ENCODE measurements at places on chromosomes 1 and 21.

DNA sequence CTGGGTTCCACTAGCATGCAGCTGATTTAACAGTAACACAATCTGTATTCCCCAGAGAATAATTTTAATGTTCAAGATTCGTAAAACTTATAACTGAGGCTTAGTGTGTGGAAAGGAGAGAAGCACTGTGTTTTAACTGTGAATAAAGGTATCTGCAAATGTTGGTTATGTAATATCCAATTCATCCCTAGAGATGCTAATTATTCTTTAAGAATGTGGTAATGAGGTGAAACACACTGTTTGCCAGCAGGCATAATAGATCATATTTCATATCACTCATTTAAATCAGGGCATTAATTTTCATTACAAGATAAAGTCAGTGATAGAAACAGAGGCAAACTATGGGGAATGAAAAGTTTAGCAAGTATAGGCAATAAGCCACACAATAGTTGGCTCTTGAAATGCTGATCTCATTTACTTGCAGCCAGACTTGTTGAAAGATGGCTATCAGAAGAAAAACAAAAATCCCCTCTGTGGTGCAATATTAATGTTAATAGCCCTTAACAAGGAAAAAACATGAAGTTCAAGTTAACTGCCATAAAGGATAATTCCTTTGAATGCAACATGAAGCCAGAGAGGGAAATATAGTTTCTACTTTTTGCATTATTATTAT, 33.4 kb downstream of the HMCN1 start:
- DNase-seq: no peak

GRCh38 chr1:25821630-25822091, 1.9 kb downstream of the MTFR1L start:
- no peak for DNase-seq

- peak; percentile 81 for DNase-seq
Measured at GRCh38 chr1:10152709-10153284, 57.6 kb upstream of the KIF1B start.

GRCh38 chr1:2192031-2192995, 2.3 kb downstream of the FAAP20 start:
- no peak for DNase-seq

DNA sequence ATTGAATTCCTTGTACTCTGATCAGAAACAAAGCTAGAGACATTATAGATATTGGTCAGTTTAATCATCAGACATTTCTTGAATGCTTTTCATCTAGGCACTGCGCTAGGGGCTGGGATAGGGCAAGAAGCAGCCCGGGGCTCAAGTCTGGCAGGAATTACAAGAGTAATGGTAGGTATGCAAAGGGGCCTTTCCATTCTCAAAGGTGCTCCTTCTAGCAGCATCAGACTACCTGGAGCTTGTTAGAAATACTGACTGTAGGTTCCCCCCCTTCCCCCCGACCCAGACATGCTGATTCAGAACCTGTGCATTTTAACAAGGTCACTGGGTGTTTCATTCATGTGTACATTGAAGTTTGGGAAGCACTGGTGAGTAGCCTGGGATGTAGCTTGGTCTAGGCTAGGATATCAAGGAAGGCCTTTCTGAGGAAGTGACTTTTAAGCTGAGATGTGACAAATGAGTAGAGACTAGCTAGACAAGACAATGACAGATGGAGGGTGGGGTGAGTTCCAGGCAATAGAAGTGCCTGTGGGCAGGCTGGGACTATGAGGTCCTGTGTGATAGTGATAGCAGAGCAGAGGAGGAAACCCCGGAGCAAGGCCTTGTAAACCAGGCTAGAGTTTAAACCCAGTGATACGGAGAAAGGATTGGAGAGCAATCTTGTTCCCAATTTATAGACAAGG, 26.3 kb downstream of the NFASC start:
- peak; percentile 41 for DNase-seq

DNA sequence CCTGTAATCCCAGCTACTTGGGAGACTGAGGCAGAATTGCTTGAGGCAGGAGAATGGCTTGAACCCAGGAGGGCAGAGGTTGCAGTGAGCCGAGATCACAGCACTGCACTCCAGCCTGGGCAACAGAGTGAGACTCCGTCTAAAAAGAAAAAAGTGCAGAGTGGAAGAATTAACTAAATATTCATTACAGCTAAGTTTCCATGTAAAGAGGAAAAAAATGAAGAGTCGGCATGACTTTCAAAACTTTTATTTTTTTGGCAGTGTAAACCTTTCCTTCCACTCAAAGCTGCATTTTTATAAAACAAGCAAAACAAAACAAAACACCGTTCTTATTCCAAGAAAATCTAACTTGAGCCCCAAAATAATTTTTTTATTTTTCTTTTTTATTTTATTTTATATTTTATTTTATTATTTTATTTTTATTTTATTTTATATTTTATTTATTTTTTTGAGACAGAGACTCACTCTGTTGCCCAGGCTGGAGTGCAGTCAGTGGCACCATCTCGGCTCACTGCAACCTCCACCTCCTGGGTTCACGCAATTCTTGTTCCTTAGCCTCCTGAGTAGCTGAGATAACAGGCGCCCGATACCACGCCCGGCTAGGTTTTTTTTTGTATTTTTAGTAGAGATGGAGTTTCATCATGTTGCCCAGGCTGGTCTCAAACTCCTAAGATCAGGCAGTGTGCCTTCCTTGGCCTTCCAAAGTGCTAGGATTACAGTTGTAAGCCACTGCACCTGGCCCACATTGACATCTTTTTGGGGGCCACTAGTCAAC, 62.9 kb downstream of the PACC1 start:
- no peak for DNase-seq

- no peak for DNase-seq
Measured at GRCh38 chr1:209202830-209203532, 380.5 kb upstream of the CAMK1G start.

GRCh38 chr1:179208681-179209477, 20.6 kb downstream of the ABL2 start:
- DNase-seq: no peak

DNA sequence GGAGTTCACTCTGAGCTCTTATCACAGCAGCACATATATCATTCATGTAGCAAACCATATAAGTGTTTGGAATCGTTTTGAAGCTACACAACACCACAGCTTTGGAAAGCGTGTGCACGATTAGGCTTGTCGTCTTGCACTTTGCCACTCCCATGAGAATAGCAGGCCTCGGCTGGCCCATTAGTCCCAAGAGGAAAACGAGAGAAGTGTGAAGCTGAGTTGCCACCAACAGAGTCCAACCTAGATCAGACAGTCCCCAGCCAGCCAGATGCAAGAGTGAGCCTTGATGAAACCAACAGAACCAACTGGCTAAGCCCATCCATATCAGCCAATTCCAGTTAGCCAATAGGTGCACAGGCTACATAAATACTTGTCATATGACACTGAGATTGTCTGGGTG, 238.4 kb downstream of the C1orf94 start:
- DNase-seq: no peak

- no peak for DNase-seq
Measured at GRCh38 chr1:38062361-38063288, 16.0 kb upstream of the POU3F1 start.

DNA sequence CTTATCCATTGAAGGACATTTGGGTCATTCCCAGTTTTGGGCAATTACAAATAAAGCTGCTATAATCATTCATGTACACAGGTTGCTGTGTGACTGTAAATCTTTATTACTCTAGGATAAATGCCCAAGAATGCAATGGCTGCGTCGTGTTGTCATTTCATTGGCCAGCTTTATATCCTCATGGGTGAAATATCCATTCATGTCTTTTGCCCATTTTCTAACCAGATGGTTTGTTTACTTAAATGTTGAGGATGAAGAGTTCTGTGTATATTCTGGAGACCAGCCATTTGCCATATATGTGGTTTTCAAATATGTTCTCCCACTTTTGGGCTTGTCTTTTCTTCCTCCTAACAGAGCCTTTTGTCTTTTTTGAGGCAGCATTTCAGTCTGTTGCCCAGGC, 25.3 kb downstream of the TRIM11 start:
- no peak for DNase-seq

GRCh38 chr1:25810341-25811299, 9.1 kb upstream of the MTFR1L start:
- peak; percentile 93 for DNase-seq

GRCh38 chr1:115925467-115925866, 50.8 kb upstream of the SLC22A15 start:
- DNase-seq: no peak

DNA sequence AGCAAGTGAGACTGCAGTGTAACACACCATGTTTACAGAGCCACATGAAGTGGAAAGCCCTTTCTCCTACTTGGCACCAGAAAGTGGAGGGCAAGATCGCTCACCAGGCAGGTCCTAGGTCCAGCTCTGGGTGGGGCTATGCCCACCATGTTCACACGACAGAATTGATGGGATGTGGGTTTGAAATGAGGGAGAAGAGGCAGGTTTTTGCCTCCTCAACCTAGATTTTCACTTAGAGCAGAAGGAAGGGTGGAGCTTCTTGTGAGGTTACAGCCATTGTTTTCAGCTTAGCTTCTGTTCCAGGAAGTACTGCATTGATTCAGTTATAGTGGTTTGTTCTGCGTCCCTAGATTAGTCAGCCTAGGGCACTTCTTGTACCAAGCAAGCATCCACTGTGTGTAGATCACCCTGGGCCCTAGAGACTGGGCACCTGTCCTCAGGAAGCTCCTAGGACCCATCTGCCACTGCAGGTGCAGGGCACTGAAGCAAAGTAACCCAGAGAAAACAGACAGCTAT, 2.3 kb downstream of the CD53 start:
- DNase-seq: no peak

- no peak for DNase-seq
Measured at GRCh38 chr1:31809698-31810097, 6.1 kb downstream of the SPOCD1 start.

GRCh38 chr21:31476263-31477022, 132.4 kb upstream of the TIAM1 start:
- DNase-seq: no peak

DNA sequence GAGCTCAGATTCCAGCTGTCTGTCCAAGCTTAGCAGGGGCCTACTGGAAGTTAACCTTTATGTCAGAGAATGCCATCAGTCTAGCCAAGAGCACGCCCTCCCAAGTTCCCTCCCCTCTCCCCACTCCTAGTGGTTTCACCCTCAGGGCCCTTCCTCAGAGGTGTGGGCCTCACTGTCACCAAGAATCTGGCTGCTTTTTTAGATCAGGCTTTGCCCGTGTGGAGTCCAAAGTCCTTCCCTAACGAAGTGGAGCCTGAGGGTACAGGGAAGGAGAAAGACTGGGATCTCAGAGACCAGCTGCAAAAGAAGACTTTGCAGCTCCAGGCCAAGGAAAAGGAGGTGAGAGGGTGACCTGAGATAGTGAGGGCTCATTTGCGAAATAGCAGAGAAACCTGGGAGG, 4.1 kb downstream of the C1orf74 start:
- peak; percentile 58 for DNase-seq

DNA sequence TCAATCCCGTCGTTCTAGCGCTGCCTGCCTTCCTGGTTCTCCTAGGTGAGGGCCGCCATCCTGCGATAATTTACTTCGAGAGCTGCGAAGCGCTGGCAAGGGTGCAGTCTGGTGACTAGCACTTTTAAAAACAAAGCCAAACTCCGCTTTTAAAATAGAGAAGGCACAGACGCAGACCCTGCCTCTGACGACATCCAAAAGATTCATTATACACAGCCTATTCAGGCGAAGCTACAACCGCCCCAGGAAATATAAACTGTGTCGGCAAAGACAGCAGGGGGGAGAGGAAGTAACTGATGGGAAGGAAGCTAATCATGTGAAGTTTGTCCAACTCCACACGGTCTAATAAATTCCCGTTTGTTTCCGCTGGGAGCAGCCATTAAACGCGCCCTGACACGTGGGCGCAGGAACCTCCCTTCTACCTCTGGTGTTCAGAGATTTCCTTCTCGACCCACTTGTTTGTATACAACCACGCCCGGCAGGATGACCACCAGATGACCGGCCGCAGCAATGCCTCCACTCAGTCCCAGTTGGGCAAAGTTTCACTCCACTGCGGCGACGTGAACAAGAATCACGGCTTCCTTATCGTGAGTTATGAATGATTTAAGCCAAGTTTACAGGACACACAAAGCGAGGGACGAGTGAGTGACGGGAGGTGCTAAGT, 1.3 kb downstream of the GNG12 start:
- peak; percentile 68 for DNase-seq

GRCh38 chr1:58811303-58811702, 27.5 kb upstream of the JUN start:
- no peak for DNase-seq

- no peak for DNase-seq
Measured at GRCh38 chr1:30672661-30673060, 50.7 kb downstream of the MATN1 start.

Data from ELF-1 (cell line).